Glomerular endothelial cell (primary cell): ENCODE measurements at places on chromosomes 5 and 9. TPM values are rescaled to one million over a fixed set of nuclear protein-coding genes. Genes with fewer than 3 reads are reported as not detected.

DNA sequence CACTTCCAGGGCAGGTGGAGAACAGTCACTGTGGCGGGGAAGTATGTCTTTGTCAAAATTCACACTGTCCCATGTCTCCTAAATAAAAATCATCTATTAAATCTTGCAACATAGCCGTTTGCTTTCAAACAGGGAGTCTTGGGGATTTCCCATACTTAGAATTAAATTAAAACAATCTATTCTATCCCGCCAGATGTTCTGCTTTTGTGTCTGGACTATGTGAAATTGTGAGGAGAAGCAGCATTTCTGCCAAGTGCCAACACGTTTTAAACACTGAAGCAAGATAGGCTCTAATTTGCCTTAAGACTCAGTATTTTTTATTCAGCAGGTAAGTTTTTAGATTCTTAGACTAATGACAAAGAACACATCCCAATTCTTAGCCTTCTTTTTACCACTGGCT is 73.7 kb downstream of the SPATA31C2 start:
- DNase-seq = no peak

DNA sequence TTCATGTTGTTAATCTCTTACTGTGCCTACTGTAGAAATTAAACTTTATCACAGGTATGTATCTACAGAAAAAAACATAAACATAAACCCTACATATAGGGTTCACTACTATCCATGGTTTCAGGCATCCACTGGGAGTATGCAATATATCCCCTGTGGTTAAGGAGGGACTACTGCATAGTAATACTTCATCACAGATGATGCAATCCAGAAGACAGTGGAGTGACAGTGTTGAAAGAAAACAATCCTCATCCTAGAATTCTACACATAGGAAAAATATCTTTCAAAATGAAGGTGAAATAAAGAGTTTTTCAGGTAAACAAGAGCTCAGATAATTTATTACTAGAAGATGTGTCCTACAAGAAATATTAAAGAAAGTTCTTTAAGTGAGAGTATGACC is 105.9 kb downstream of the HOMER1 start:
- no peak for DNase-seq

The PFN3 gene
- total RNA-seq = not detected in 2 replicates

The C9orf50 gene
- total RNA-seq = not detected in 2 replicates

The ABITRAM gene
- total RNA-seq = 7.7 and 14.3 TPM in 2 replicates
